ENCODE measurements at places on chromosomes 3 and 15.

DNA sequence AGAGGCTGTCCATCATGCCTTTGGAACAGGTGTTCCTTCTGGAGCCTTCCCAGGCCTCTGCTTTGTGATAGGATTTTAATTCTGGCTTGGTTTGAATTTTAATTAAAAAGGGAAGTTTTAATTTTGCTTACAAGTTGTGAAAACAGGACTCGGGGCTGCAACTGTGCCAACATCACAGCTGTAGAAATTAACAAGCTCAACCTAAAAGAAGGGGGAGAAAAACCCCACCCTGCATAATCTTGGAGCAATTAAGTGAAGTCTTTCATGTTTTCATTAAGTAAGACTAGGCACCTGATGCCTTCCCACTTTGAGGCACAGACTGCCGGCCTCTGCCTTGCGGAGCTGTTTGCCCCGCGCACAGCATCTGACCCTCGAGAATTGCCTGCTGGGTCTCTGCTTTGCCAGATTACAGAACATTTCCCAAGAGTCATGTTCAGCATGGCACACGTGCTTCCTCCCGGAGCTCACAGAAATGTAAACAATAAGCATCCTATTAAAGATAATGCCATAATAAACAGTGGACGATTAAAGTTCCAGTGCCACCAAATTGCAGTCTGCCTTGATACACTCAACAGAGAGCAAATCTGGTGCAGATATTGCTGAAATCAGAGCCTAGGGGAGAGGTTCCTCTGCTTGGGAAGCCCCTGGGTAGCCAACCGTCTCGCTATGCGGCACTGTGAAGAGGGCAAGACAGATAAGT lies 364.2 kb downstream of the LRTM1 start:
- no peak for DNase-seq

- no peak for DNase-seq
Measured at GRCh38 chr15:54841701-54842305, 354.9 kb downstream of the RSL24D1 start.

DNA sequence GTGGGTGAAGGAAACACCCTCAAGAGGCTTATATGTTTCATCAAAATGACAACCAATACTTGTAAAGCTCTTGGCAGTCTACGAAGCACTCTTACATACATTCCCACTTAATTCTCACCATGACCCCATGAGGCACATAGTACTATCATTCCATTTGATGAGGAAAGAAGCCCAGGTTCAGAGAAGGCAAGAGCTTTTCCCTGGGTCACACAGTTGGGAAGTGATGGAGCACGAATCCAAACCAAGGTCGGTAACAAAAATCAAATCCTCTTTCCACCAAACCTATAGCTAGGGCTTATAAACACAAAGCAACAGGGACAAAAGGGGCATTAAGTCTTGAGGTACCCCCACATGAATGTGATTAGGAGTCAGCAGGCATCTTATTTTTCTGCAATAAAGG lies 187.1 kb downstream of the UACA start:
- DNase-seq = no peak

DNA sequence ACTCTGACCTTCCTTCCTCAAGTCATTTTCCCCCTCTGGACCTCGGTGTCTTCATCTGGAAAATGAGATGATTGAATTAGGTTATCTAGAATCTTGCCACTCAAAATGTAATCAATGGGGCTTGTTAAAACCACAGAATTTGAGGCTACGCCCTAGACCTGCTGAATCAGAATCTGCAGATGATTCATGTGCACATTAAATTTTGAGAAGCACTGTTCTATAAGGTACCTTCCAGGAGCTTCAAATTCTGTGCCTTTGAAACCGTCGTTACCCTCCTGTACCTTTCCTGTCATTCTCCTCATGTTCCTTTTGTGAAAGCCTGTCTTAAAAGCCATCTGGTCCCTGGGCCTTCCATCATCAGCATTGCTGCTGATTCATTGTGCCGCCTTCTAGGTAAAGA lies 172.4 kb upstream of the TOPAZ1 start:
- DNase-seq = no peak

DNA sequence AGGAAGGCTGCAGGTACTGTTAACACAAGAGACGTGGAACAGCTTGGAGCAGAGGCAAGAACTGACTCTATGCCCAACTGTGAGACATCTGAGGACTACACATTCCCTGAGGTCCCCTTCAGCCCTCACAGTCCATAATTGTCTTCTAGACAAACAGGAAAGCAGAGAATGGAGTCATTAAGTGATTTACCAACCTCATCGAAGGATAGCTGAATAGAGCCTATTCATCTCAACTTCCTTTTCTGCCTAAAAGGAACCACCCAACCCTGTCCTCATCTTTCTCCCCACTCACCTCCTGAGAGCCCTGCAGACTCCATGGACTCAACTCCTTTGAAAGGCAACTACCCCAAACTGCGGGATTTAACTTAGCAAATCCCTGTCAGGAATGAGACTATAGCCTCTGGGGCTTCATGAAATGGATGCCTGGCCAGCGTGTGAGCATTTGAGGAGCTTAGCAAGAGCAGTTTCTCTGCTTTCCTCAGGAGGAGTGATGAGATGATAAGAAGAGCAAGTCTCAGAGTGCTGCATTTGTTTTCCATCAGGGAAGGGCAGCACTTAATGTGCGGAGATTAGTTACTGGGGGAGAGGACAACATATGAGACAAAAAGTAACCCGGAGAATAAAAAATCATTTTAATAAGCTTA lies 61.5 kb upstream of the FILIP1L start:
- DNase-seq = no peak

- no peak for DNase-seq
Measured at GRCh38 chr15:89985111-89985510, 16.0 kb upstream of the ZNF710 start.

GRCh38 chr3:69531576-69532546 lies 146.0 kb upstream of the FRMD4B start:
- DNase-seq = no peak

GRCh38 chr3:138114431-138114918 lies 933 bp downstream of the DZIP1L start:
- DNase-seq = no peak

DNA sequence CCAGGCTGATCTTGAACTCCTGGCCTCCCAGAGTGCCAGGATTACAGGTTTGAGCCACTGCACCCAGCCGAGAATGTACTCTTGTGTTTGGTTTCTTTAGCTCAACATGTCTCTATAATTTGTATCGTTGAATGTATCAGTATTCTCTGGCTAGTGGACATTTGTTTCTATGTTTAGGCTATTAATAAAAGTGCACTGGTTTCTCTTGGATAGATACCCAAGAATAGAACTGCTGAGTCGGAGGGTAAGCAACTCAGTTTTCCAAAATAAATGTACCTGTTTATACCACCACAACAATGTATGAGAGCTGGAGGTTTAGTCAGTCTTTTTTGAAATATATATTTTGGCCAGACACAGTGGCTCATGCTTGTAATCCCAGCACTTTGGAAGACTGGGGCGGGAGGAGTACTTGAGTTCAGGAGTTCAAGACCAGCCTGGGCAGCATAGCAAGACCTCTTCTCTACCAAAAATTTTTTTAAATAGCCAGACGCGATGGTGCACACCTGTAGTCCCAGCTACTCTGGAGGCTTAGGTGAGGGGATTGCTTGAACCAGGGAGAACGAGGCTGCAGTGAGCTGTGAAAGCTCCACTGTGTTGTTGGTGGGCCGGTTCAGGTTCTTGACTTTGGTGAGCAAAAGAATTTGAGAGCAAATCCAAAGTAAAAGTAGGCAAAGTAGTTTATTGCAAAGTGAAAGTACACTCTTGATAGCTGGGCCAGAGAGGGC lies 7.7 kb upstream of the IVD start:
- no peak for DNase-seq

DNA sequence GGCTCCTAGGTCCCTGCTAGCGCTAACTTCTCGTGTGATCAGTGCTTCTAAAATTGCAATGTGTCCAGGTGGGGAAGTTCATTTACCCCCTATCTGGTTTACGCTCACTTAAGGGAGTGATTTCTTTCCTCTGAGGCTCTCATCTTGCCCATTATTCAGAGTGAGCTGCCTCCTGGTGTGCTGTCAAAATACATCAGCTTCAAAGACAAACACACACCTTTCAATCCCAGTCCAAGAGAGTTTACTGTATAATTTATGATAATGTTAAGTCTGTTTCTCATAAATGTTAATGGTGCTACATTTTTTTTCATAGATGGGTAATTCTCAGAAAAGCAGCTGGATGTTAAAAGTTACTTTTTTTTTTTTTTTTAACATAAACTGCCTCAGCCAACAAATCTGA lies 112.3 kb downstream of the RORA start:
- no peak for DNase-seq

DNA sequence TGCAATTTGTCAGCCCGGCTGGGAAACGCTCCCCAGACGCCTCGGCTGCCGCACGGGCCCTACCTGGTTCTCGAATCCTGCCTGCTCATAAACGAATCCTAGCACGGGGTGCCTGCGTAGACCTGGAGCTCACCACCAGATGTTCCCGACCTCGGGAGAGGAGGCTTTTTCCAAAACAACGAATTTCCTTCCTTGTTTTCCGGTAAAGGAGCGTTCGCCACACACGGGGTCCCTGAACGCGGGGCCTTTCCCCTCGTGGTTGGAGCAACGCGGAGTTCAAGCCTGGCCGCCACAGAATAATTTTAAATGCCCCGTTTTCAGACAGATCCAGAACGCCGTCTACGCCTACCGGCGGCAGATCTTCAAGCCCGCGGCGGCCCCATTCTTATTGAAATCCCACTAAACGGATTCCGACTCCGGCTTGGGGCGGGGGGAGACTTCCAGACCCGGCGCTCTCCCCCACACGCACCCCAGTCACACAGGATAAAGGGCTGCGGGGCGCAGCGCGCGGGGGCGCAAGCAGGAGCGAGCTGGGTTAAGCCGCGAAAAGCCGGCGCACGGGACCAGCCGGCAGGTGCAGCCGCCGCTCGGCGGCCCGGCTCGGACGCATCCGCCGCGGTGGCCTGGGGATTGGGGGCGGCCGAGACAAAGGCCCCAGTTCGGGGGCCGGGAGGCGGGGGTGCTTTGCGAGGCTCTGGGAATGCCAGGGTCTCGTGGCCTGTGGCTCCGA lies 895 bp downstream of the GATA2 start:
- DNase-seq = no peak

GRCh38 chr15:64772488-64772887 lies 2.9 kb downstream of the RBPMS2 start:
- DNase-seq = no peak

- DNase-seq = no peak
Measured at GRCh38 chr15:58440922-58441321, 9.1 kb downstream of the LIPC start.

- no peak for DNase-seq
Measured at GRCh38 chr3:46184469-46184868, 23.6 kb downstream of the CCR1 start.

DNA sequence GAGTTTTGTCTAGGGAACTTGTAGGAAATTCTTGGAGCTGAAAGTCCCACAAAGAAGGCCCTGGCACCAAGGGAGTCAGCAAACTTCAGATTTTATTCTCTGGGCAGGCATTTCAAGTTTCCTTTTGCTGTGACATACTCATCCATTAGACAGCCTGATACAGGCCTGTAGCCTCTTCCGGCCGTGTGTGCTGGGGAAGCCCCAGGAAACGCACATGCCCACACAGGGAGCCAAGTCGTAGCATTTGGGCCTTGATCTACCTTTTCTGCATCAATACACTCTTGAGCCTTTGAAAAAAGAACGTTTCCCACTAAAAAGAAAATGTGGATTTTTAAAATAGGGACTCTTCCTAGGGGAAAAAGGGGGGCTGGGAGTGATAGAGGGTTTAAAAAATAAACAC lies 15.0 kb downstream of the TIGIT start:
- DNase-seq = peak; percentile 32

GRCh38 chr15:90946941-90947576 lies 7.6 kb upstream of the RCCD1 start:
- no peak for DNase-seq

- DNase-seq = no peak
Measured at GRCh38 chr3:194282436-194283122, 68.5 kb downstream of the CPN2 start.

DNA sequence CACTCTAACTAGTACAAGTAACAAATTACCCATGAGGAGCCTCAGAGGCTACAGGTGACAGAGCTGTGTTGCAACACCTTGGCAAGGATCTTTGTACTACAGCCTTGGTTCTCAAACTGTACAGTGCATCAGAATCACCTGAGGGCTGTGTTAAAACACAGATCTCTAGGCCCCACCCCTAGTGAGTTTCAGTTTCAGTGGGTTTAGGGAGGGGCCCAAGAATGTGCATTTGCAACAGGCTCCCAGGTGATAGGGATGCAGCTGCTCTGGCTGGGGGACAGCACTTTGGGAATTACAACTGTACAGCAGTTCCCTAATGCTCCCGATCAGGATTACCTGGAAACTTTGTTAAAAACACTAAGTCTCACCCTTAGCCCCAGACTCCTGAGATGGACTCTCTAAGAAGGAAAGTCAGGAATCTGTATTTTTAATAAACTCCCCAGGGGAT lies 66.1 kb upstream of the NR2F2 start:
- DNase-seq = no peak

DNA sequence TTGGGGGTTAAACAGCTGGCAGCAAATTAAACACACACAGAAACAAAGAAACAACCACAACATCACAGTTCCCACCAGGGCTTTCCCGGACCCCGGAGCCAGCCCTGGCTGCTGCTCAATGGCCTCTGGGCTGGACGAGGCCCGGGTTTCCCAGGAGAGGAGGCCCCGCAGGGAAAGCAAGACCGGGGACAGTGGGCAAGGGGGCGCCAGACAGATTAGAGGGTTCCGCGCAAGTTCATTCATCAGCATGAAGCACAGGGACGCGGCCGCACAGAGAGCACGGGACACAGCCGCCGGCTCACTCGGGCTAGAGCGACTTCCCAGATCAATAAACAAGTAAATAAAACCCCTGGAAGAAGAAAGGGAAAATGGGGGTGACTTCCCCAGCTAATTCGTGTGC lies 66.4 kb upstream of the RPL32 start:
- DNase-seq = no peak

DNA sequence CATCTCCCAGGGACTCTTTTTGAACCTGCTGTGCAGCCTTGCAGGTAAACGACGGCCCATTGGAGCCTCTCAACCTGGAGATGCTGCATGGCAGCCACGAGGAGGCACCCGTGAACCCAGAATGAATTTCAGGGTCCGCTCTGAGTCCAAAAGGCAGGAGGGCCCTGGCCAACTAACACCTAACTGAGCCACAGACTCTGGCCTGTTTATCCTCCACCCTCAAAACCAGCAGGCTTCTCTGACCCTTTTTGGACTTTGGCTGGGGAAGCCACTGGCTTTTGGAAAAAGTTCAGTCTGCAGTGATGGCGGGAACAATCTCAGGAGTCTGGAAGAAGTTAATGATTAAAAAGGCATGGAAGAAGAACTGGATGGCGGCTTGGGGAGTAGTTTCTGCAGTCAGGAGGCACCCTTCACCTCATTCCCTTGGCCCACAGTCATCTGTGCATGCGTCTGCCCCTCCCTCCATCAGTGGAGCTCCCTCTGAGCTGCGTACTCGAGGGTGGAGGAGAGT lies 4.1 kb downstream of the PXYLP1 start:
- no peak for DNase-seq

GRCh38 chr15:96416934-96417759 lies 86.6 kb downstream of the NR2F2 start:
- no peak for DNase-seq

DNA sequence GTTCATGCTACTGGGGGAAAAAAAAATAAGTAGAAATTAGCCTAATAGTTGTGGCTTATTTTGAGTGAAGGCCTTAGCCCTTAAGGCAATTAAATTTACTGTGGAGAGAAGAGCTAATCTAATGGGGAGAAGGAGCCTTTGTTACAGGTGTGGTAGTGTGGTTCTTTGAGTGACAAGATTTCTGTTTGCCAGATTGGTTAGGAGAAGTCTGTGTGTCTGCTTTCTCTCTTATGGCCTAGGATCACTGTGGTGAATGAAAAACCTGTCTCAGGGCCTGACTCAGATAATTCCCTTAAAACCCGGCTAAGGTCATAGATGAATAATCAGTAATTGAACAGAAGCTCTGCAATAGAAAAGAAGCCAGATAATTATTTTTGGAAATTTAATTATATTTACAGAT lies 27.0 kb downstream of the OPA1 start:
- DNase-seq = no peak

All from GM19239 (cell line).